ENCODE measurements at places on chromosomes 16 and 17.

DNA sequence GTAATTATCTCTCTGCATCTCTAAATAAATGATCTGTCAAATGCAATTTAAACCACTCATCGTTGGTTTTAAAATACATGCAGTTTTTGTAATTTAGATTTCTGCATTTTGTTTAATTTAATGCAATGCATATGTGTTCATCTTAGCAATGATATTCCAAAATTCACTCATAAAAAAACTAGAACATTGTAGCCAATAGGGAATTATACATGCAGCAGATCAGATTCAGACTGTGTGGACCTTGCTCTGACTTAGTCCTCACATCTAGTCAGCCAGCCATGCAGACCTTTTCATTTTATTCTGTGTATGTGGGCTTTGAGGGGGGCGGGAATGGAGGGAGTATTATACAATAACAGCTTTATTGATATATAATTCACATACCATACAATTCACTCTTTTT lies 37.3 kb upstream of the SIAH1 start:
- no peak for DNase-seq

DNA sequence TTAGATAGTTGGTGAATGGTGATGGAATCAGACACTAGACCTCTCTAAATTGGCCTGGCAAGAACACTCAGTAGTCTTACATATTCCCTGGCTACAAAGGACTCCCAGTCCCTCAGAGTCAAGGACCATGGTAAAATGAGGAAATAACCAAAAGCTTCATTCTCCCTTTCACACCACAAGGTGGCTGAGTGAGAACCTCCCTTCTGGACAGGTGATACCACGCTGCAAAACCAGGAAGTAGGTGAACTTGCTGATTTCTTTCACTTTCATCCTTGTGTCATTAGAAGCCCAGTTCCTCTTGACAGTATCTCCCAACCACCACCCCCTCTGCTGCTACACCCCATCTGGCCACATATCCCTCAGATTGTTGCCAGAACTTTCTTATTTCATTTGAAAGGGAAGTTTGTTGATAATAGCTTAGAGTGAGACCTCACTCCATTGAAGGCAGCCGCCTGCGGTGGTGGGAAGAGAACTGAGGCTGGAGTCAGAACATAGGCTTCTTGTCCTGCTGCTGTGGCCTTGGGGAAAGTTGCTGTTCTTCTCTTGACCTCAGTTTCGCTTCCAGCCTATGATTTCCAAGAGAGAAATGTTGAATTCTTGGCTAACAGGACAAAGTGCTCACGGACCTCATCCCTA lies 290.6 kb upstream of the CCL2 start:
- no peak for DNase-seq

DNA sequence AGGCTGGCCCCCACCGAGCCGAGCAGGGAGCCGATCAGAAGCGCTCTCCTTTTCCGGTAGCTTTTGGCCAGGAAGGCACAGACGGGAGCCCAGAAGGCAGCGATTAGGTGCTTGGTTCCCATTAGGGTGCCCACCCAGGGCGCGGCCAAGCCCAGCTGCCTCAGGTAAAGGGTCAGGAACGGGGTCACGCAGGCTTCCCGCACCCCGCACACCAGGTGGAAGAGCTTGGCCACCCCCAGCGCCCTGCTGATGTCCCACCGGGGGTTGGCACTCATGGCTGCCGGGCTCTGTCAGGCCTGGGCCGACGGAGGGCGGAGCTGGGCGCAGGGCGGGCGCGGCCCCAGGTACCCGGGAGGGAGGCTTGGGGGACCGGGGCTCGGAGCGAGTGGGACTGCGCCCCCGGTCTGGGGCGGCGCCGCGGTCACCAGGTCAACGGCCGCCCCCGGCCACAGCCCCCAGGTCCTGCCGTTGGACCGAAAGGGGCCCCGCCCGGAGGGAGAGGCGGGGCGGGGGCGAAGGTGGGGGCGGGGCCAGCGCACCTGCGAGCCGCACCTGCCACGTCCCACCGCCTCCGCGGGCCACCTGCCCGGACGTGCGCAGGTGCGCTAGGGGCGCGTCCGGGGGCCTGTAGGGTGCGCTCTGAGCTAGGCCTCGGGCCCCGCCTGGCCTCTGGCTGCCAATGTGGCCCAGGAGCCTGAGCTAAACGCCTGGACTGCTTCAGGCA lies at the start of gene MFSD6L:
MFSD6L (minus strand) TSS at position 520 of the 724 bp plus-strand sequence; CDS start at position 275, 245 bp downstream.
- no peak for DNase-seq

DNA sequence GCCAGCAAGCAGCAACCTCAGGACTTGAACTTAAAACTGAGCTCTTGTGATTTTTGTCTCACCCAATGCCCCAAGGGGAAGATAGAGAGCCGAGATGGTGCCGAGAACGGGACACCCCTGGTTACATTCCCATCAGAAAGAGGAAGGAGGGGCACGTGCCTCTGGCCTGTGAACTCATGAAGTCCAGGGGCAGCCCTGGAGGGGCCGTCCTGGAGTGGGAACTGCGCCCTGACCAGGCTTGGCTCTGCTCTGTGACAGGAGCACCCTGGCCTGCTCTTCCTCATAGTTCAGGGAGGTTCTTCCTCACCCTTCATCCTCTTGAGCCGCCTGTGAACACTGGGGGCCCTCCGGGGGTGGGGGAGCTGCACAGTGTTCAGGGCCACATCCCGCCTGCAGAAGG lies 130.3 kb upstream of the FOXF1 start:
- no peak for DNase-seq

DNA sequence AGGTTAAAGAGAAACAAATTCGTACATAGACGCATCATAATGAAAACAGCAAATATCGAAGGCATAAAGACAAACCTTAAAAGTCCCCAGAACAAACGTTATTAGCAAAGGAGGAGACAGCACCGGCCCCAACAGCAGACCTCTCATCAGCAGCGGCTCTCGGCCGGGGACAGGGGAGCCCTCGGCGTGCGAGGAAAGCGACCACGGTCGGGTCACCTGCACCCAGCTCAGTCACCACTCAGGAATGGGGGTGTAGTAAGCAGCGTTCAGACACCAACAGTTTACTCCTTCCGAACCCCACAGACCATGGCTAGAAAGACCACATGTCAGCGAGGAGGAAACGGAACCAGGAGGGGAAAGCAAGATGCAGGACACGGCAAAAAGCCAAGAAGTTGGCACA lies 109.3 kb upstream of the CHMP6 start:
- no peak for DNase-seq

GRCh38 chr17:79570653-79571052 lies 40.2 kb downstream of the RBFOX3 start:
- no peak for DNase-seq

DNA sequence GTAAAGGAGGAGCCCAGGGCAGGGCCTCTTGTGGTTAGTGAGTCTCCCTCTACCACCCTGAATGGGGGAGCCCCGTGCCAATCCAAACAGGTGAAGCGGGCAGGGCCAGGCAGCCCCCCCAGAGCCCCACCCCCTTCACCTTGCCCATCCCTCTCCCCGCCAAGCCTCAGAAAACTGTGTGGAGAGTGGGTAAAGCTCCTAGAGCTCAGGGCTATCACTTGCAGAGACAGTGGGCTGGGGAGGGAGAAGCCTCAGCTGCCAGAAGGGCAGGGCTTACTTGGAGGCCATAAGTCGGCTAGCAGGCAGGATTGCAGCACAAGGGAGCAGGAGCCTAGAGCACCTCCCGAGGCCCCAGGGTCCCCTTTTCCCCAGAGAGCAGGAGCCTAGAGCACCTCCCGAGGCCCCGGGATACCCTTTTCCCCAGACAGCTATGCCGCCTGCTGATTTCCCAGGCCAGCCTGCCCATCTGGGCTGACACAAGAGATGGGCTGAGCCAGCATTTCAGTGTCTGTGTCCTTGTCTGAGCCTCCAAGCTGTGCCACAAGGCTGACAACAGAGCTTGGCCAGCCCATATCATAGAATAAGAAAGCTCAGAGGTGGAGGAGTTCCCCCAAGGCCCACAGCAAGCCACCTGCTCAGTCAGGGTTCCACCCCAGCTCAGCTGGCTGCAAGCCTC lies 6.7 kb upstream of the KRT14 start:
- DNase-seq, result no peak
